ENCODE measurements at places on chromosomes 7 and 10.
A peak's percentile ranks its signal among the peaks of the same experiment; 100 is the strongest.

GRCh38 chr10:101834341-101834740, 9.3 kb downstream of the KCNIP2 start:
- peak; percentile 39 for DNase-seq

GRCh38 chr10:29658984-29659965, 24.5 kb upstream of the SVIL start:
- DNase-seq: peak; percentile 76

DNA sequence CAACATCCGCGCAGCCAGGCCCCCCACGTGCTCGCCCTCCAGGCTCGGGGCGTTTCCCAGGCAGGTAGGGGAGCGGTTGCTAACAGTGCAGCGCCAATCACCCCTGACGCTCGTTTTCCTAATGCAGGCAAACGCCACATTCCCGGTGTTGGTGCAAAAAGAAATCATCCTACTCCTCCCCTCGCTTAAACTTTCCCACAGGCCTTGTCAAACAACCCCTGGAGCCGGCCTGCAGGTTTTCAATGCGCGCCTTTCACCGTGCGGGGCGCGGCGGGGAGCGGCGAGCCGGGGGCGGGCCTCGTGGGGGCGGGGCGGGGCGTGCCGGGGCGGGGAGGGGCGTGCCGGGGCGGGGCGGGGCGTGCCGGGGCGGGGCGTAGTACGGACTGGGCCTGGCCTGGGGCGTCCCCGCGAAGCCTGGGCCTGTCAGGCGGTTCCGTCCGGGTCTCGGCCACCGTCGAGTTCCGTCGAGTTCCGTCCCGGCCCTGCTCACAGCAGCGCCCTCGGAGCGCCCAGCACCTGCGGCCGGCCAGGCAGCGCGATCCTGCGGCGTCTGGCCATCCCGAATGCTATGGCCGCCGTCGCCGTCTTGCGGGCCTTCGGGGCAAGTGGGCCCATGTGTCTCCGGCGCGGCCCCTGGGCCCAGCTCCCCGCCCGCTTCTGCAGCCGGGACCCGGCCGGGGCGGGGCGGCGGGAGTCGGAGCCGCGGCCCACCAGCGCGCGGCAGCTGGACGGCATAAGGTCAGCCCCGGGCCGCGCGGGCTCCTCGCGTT, at the start of gene ECHDC3:
ECHDC3 (plus strand) TSS at position 374 of the 770 bp plus-strand sequence; CDS start at position 569, 195 bp downstream.
- peak; percentile 72 for DNase-seq

GRCh38 chr10:78529262-78529661, 495.6 kb downstream of the RPS24 start:
- DNase-seq: no peak

DNA sequence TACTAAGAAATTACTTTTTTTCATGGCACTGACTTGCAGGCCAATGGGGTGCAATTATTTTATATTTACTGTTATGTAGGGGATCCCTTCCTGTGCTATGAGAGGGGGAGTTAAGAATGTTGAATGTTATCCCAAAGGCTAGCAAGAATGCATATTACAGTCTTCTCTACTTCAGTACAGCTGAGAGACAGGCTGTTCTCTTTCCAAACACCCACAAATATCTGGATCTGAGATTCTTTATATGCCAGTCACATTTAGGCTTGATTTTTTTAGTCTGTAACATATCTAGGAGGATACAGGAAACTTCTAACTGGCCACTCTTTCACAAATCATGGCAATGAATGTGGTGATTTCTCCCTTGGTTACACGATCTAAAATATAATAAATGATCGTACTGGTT, 266.4 kb upstream of the FZD8 start:
- no peak for DNase-seq

DNA sequence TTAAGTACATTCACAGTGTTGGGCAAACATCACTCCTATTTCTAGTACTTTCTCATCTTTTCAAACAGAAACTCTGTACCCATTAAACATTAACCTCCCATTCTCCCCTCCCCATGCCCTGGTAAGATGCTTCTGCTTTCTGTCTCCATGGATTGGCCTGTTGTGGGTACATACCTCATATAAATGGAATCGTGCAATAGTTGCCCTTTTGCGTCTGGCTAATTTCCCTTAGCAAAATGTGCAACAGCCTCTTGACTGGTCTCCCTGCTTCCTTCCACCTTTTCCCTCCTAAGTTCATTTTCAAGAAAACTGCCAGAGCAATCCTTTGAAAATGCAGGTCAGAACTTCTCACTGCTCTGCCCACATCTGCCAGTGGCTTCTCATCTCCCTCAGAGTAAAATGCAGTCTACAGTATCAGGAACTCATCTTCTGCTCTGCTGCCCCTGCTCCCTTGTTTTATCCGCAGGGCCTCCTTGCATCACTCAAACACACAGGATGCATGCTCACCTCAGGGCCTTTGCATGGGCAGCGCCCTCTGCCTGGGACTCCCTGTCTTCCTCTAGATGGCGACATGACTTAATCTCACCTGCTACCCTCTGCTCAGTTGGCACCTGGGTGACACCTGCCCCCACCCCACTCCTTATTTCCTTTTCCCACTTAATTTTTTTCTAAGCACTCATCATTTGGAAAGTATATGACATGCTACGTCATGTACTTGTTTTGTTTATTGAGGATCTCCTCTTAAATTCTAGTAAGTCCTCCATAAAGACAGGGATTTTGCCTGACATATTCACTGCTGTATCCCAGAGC, 44.3 kb upstream of the ECHDC3 start:
- DNase-seq: peak; percentile 56

DNA sequence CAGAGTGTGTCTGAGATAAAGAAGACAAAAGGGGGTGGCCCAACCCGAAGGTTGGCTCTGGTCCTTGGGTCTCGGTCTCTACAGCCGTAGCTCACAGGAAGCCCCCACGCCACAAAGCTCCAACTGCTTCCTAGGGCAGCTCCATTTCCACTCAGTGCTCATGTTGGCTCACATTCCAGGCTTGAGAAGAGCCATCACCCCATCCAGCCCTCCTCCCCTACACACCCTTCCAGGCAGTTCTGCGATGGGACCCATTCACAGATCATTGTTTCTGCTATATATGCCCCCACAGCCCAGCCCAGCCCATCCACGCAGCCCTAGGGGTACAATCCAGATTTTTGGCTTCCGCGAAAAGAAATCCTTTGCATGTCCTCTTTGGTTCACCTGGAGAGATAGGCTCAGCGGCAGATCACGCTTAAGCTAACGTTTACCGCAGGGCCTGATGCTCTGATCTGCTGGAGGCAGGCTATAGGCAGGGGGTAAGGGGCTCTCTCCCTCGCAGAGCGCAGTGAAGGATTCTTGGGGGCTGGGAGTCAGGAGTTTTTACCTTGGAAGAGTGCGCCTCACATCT, 6.2 kb upstream of the HOXA11 start:
- no peak for DNase-seq

GRCh38 chr7:92150450-92151017, 16.3 kb upstream of the CYP51A1 start:
- no peak for DNase-seq
